ENCODE measurements at places on chromosomes 13 and 19.

GRCh38 chr13:25847145-25847544 is 204.7 kb downstream of the SHISA2 start:
- no peak for DNase-seq

- DNase-seq = no peak
Observed at GRCh38 chr19:19274716-19275565, 1.8 kb upstream of the TM6SF2 start.

DNA sequence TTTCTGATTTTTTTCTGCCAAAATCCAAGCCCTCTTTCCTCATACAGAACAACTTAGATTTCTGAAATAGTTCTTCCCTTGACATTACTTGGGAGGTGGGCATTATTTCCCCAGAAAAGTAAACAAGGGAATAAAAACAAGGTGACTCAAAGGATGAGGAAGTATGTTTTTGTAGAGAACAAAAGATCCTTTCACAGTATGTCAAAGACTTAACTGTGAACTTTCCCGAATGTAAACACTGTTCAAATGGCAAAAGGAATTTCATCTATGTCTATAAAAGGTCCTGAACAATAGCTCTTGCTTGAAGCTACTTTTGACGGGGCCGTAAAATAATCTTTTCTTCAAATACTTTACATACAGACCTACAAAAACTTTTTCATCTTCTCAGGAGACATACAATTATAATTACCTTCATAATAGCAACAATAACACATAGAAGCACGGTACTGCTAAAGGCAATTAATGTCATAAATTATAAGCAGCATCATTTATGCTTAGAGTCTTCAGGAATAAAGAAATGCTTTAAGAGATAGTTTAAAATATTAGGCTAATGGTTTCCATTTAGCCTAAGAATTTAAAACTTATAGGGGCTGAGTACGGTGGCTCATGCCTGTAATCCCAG is 191.1 kb downstream of the RGCC start:
- no peak for DNase-seq

- DNase-seq = no peak
Observed at GRCh38 chr13:113408562-113408961, 44.6 kb upstream of the GRTP1 start.

GRCh38 chr19:14450876-14451275 is 17.8 kb downstream of the PKN1 start:
- DNase-seq = no peak

GRCh38 chr13:83536941-83537340 is 345.3 kb downstream of the SLITRK1 start:
- no peak for DNase-seq

- DNase-seq = no peak
Observed at GRCh38 chr19:41535029-41535622, 40.8 kb upstream of the CEACAM21 start.

DNA sequence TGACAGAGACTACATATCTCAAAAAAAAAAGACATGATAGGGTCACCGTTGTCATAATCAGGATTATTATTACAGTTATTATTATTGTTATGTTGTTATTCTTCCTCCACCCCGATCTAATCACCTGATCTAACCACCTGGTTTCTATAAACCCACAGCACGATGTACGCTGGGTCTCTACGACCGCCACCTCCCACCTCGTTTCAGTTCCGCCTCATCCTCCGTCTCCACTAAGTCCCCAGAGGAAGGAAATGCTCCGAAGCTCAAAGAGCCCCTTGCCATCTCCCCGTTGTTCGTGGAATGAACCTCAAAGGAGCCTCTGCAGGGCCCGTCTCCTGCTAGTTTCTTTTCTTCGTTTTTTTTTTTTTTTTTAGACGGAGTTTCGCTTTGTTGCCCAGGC is 15.9 kb upstream of the MEIS3 start:
- DNase-seq = no peak

DNA sequence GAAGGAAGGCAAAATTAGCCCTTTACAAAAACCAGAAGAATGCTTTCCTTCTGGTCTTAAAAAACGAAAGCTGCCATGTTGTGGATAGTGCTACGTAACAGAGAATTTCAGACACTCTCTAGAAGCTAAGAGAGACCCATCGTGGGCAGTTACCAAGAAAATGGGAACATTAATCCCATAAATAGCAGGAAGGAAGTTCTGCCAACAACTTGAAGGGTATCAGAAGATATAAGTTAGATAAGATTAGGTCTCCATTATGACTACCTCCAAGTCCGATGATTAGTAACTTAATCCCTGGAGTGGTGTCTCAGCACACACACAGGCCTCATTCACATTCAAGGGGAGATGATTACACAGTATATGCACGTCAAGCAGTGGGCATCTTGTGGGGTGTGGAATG is 115.7 kb upstream of the TRPC4 start:
- DNase-seq = no peak

DNA sequence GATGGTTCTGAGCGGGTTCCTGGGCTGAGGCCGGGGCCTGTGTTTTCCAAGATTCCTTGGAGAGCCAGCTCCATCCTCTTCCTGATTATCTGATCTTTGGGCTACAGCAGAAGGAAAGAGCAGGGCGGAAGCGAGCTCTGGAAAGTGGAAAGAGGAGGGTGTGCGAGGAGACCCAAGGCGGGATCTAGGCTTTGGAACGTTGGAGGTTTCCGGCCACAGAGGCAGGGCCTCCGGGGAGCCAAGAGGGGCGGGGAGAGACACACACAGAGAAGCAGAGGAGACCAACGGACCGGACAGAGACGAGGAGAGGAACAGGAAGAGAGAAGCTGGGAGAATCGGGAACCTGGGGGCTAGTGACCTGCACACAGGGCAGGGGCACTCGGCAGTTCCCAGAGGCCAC is at the start of gene CLEC11A:
Gene CLEC11A (plus strand): TSS at position 296 of the 400 bp plus-strand sequence. CDS start 162 bp downstream, outside the sequence.
- no peak for DNase-seq

DNA sequence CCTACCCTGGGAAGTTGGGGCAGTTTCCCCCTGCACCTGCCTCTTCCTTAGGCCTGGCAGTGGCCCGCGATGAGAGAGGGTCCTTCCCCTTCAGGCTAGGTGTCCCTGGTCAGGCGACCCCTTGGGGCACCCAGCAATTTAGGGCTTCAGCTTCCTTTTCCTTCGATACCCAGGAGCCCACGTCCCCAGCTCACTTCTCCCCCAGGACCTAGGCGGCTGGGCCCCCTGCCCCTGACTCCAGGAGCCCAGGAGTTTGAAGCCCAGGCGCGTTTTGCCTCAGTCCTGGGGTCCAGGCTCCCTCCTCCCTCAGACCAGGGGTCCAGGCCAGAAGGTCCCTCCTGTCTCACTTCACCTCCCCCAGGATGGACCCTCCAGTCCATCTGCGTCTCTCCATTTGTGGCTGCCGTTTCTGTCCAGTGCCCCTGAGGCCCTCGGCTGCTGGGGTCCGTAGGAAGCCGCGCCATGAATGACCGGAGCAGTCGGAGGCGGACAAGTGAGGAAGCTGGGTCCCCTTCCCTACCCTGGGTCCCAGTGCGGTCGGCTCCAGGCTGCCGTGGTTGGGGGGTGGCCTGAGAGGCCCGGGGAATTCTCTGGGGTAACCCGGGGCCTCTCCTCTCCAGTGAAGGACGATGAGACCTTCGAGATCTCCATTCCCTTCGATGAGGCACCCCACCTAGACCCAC is 714 bp downstream of the CCDC106 start:
- DNase-seq = no peak

- no peak for DNase-seq
Observed at GRCh38 chr13:50326811-50327210, 311.6 kb downstream of the KCNRG start.

GRCh38 chr13:111241862-111242261 is 78.6 kb upstream of the TEX29 start:
- DNase-seq = no peak

DNA sequence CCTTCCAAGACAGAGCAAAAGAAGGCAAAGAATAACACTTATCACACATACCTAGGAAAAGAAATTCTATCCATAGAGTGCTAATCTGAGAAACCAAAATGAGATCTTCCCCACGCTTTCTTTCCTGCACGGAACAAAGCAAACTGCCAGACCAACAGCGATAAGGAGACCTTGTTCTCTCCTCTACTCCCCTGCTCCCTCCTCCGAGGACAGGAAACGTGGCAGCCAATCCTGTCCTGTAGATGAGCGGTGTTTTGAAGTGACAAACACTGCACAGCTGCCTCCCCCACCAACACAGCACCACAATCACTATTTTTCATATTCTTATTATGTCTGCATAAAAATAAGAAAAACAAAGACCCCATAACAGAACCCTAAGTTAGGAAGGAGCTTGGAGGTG is 113.9 kb upstream of the IRS2 start:
- no peak for DNase-seq

- no peak for DNase-seq
Observed at GRCh38 chr13:74193391-74193790, 59.2 kb upstream of the KLF12 start.

- DNase-seq = no peak
Observed at GRCh38 chr19:1389033-1389940, 5.6 kb downstream of the NDUFS7 start.

DNA sequence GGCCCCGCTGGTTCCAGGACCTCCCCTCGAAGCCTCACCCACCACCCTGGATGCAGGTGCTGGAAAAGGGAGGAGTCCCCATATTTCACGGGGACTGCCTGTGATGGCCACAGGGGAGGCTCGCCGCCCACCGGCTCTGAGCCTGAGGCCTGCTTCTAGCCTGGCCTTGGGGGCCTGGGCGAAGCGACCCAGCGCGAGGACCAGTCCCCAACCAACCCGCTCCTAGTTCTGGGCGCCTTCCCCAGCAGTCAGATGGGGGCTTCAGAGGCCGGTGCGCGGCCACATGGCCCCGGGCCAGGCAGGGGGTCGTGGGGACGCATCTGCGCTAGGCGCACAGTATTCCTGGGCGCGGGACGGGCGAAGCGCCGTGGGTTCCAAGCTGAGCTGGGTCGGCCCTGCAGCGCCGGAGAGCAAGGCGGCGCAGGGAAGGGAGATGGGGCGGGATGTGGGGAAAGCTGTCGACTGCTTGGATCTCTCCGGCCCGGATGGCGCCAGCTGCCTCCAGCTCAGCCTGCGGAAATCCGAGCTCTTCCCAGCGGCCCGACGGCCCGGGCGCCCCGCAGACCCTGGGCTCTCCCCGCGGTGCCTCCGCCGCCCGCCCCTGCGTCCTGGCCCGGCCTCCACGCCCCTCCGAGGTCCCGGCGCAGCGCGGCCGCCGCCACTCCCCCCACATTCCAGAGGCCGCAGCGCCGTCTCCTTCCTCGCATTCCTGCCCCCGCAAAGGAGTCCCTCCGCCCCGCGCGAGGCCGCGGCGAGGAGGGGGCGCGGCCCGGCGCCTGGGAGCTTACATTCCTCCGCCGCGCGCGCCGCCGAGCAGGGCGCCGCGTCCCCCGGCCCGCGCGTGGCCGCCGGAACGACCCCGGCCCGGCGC is at the start of gene WTIP:
Gene WTIP (plus strand): TSS at position 788 of the 871 bp plus-strand sequence. CDS start 217 bp downstream, outside the sequence.
- DNase-seq = no peak

Data from NCI-H1436 treated with DMSO at 0.1 percent for 48 hours (cell line).